ENCODE measurements at places on chromosomes 13 and 19.

DNA sequence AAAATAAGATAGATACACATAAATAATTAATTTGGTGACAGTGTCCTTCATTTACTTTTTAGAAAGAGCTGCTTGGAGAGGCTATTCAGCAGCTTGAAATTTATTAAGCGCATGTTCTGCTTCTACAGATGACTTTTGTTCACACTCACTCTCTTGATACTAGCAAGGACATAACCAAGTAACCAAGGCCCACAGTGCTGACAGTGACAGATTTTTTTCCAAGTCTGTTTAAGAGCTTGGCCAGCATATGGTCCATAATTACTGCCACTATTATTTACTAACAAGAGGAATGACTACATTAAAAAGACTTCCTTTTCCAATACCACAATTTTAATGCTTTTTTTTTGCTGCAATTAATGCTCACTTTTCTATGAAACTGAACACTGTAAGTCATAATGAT, 673.7 kb upstream of the MIR17HG start:
- DNase-seq, result no peak

GRCh38 chr19:29687897-29688728, 22.9 kb downstream of the PLEKHF1 start:
- no peak for DNase-seq

- DNase-seq, result no peak
Observed at GRCh38 chr19:42471554-42472249, 29.0 kb upstream of the CXCL17 start.

GRCh38 chr13:110503037-110503901, 58.3 kb downstream of the RAB20 start:
- DNase-seq, result no peak

GRCh38 chr19:32691952-32692726, 518 bp downstream of the NUDT19 start:
- no peak for DNase-seq

GRCh38 chr13:95679722-95680121, 2.8 kb downstream of the DNAJC3 start:
- DNase-seq, result no peak

DNA sequence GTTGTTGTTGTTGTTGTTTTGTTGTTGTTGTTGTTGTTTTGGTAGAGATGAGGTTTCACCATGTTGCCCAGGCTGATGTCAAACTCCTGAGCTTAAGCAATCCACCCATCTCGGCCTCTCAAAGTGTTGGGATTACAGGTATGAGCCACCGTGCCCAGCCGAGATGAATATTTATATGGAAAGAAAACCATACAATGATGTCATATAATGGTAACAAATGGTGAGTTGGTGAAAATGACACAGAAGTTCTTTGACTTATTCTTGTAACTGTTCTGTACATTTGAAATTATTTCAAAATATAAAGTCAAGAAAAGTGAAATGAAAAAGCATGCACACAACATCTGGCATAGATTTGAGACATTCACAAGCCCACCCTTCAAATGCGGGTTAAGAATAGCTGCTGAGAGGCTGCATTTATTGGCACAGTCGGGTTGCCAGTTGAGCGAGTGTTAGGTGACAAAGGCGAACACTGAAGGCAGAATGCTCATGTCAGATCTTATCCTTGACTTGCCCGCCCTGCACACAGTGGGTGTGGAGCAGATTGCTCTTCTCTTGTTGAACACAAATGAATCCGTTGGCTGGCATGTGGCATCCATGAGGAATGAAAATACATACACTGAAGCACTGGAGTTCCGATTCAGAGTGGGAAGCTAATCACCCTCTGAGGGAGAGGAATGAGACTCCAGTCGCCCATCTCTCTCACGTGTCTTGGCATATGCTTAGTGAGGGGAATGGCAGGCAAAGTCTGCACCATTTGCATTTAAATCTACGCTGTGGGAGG, 15.8 kb upstream of the UBE2S start:
- DNase-seq, result no peak

- no peak for DNase-seq
Observed at GRCh38 chr13:45113233-45114224, 6.8 kb upstream of the GTF2F2 start.

DNA sequence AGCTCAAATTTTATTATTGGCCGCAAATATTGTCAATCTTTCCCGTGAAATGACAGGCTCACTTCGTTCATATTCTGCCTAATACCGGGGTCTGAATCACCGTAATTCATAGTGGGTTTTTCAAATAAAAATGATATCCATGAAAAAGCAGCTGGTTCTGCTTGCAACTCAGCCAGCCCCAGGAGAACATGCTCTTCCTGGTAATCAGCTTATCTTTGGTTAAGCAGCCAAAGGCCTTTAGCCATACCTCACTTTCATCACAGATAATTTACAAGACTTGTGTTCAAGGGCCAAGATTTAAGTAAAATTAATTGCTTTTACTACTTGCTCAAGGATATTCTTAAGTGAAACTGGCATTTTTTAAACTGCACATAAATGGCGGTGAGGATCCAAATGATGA, 22.5 kb downstream of the RNASEH2B start:
- DNase-seq, result no peak

DNA sequence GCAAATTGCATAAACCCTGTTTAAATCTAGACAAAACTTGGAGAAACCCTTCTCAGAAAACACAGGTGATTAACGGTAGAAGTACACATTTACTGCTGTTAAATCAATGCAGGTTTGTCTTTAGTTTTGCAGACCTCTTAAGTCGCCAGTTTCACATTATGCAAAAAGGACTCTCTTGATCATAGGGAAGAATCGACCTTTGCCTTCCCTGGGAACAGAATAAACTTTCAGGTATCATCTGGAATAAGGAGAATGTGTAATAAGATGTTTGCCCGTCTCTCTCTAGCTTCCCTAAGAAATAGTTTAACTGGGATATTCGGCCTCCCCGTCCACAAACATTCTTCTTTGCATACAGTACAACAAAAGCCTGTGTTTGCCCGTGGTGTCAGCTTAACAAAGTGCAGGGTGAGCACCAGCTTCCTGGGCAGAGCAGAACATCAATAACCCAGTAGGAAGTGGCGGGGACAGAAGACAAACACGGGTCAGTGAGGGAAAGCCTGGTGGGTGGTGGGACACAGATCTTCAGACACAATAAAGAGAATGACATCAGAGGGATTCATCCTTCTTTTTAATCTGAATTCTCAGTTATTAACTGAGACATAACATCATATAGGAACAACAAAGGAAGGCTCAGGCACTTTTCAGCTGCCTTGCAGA, 1077.7 kb upstream of the SLC10A2 start:
- DNase-seq, result no peak

- no peak for DNase-seq
Observed at GRCh38 chr13:79194272-79194671, 211.8 kb downstream of the RBM26 start.

DNA sequence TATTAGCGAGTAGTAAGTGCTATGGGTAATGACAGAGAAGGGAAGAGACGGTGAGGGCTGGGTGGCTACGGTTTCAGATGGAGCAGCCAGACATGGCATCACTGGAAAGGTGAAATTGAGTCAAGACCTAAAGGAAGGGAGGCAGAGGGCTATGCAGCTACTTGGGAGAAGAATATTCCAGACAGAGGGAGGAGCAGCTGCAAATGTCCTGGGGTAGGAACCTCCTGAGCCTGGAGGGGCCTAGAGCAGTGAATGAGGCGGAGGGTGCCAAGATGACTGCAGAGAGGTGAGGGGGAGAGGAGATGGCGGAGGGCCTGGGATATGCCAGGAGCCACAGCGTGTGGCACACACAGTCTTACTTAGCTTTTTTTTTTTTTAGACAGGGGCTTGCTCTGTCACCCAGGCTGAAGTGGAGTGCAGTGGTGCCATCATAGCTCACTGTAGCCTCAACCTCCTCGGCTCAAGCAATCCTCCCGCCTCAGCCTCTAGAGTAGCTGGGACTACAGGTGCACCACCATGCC, 21.1 kb downstream of the PLEKHF1 start:
- no peak for DNase-seq

DNA sequence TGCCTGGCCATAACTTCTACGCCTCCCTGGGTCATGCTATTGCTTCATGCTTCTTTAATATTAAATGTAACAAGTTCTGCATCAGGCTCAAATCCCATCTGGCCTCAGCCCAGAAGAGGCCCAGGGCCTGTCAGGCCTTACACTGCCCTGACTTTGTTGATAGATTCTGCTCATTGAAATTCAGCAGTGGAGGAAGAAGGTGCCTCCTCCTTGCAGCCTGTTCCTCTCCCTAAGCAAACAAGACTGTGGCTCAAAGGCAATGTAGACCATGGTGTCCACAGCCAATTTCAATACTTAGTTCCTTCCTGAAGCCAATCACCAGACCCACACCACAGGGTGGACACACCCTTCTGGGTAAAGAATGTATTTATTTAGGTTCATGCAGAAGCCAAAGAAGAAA, 59.4 kb downstream of the LACC1 start:
- DNase-seq, result no peak

DNA sequence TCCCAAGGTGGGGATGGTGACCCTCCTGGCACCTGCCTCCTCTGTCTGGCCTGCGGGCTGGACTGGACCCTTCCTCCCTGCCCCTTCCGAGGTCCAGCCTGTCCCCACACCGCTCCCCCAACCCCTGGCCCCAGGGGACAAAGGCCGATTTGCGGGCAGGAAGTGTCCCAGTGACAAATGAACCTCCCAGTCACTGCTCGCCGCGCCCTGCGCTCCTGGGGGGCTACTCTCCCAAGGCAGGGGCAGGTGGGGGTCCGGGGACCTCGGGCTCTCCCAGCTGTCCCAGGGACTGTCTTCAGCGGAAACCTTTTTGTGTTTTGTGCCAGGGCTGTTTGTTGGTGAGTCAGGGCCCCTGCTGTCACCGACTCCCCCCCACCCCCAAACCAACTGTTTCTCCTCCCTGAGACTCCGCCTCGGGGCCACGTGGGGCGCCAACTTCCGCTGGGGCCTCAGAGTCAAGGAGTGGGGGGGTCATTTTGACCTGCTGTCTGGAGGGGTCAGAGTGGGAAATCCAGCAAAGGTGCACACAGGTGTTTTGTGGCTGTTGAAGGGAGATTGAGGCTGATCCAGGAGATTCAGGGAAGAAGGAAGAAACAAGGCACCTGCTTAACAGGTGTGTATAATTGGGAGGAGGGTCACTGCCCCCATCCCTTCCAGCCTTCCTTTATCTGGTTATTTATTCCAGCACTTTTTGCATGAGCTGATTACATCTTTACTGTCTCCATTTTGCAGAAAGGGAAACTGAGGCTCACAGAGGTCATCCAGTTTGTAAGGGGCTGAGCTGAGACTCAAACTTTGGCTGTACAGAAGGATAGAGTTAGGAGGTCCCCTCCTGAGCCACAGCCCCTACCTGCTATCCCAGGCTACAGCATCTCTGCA, 831 bp downstream of the PGPEP1 start:
- DNase-seq, result no peak

DNA sequence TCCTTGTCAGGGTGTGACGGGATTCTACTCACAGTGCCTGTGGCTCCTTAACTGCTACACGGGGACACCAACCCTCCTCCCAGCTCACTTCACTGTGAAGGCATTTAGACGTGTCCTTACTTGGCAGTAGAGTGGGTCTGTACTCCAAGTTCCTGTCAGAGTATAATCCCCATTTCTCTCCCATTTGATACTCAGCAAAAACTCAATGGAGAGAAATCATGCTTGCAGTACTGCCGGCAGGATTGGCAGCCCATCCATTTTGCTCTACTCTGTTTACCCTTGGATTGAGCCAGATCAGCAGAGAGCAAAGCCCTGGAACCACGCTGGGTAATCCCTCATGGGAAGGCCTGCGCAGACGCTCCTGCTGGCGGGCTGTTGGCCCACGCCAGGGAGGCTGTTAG, 28.9 kb downstream of the ARL11 start:
- DNase-seq, result no peak

DNA sequence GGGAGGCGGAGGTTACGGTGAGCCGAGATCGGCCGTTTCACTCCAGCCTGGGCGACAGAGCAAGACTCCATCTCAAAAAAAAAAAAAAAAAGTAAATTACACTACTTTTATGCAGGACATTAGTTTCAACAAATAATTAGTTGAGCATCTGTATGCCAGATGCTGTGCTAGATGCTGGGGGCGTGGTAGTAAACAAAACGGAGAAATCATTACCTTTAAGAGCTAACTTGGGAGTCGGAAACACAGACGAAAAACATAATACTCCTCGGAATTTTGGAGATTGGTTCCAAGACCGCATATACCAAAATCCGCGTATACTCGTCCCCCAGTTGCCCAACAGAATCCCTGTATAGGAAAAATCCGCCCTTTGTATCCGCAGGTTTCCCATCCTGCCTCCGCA, 1.3 kb upstream of the DUS3L start:
- DNase-seq, result no peak

DNA sequence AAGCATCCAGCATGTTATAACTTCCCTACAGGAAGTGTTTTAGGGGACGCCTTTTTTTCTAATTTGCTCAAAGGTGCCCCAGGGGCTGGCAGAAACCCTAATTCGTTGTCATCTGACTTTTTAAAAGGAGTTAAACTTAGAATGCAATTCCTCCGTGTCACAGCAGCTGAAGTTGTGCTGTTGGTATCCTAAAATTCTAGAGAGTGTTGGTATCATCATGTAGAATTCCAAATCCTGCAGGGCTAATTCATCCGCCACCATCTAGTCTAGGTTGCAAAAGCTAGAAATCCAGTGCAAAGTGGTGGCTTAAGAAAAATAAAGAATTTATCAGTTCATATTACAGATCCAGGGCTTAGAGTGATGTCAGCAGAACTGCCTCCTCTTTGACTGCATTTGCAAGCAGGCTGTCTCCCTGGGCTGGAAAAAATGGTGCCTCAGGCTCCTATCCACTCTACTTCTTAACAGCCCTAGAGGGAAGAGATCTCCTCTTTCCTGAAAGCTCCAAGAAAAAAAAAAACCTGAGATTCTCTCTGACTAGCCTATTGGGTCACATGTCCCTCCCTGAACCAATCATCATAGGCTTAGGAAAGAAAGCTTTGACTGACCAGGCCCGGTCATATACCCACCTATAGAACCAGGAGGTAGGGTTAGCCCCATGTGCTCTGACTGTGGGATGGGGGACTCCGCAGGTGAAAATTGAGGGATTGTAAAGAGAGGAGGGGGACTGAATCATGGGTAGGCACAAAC, 73.0 kb downstream of the MAP4K1 start:
- DNase-seq, result no peak

DNA sequence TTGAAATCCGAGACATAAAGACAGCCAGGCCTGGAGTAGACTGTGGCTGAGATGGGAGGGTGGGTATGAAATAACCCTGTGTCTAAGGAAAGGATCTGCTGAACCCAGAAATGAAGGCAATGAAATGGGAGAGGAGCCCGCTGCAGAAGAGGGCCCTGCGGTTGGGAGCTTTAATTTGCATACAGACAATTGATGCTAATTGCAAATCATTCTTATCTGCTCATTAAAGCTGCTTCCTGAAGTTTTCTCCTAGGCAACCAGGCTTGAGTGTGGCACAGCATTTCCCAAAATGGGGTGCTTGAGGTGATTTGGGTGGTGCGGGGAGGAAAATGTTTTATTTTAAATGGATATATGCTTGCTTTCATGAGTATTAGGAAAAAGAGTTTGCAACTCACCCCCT, 55.4 kb downstream of the DPF1 start:
- no peak for DNase-seq

DNA sequence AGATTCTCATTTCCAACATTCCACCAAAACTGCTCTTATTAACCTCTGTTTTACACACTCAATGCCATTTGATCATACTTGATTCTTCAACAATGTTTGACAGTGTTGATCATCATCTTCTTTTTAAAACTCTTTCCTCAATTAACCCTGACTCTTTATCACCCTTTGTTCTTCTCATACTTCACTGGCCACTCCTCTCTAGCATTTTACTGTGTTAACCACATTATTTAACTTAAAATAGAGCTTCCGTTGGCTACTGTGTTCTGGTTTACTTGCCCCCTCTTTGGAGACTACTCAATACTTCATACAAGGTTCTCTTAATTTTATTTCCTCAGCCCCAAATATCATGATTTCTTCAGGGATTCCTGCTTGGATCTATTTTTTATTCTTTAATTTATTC, 121.1 kb upstream of the SPRY2 start:
- DNase-seq, result no peak

Measured in thoracic aorta (tissue), 2 donors.